ENCODE measurements at places on chromosomes 2 and 18.

DNA sequence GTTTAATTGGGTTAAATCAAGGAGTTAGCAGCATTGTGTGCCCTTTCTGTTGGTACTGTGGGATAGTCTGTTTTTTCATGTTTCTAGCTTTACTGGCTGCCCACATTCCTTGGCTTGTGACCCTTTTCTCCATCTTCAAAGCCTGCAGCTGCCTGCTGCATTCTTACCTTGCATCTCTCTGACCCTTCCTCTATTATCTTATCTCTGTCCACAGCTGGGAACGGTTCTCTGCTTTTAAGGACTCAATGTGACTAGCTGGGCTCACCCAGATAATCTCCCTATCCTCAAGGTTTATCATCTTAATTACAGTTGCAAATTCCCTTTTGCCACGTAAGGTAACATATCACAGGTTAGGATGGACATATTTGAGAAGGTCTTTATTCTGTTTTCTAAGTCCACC is 199.7 kb downstream of the KCNS3 start:
- no peak for DNase-seq

DNA sequence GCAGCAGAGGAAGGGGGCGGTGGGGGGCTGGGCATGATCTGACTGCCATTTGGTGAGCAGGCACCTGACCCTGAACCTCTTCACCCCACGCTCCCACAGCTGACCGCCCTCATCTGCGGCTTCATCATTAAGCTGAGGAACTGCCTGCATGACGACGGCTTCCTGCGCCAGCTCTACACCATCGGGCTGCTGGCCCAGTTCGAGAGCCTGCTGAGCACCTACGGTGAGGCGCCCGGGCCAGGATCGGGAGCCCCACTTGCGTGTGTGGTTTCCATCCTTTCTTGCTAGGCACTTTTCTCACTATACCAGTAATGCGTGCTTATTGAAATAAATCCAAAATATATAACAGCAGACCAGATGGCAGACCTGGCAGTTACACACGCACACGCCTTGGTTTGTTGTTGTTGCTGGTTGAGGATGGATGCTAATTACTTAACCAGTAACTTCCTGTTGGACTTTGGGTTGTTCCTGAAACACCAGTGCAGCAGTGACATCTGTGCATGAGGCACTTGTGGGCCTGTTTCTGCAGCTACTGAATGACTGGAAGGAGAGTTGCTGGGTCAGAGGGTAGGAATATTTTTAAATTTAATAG is 43.7 kb downstream of the COA5 start:
- no peak for DNase-seq

GRCh38 chr2:61398413-61398812 is 72.5 kb downstream of the USP34 start:
- DNase-seq = no peak

- no peak for DNase-seq
These were observed 14.7 kb upstream of the METAP1D start for GRCh38 chr2:171985076-171985475.

GRCh38 chr2:75729861-75730260 is 19.1 kb upstream of the GCFC2 start:
- DNase-seq = no peak

DNA sequence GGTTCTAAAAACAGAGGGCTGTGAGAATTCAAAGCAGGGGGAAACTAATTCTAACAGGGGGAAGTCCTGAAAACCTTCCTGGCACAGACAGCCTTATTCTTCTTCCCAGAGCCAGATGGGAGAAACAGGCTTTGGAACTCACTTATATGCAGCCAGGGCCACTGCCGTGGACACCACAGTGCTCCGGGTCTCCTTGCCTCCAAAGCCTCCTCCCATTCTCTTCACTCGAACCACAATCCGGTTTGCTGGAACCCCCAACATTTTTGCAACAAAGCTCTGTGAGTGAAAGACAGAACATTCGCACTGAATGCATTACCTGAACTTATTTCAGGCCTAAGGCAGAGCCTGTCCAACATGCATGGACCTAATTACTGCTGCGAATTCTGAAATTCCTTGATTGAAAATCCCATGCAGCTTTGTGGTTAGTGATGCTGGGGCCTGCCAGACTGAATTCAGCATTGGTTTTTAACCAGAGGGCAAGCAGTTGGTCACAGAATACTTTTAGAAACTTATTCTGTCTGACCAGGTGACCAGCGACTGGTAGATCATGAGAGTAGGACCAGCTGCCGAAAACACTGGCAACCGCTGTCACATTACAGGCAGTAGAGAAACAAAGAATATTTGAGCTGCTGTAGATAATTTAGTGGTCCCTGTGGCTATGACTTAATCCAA is 48.6 kb downstream of the XDH start:
- no peak for DNase-seq

GRCh38 chr2:118061135-118061955 is 26.9 kb upstream of the INSIG2 start:
- peak; percentile 54 for DNase-seq

DNA sequence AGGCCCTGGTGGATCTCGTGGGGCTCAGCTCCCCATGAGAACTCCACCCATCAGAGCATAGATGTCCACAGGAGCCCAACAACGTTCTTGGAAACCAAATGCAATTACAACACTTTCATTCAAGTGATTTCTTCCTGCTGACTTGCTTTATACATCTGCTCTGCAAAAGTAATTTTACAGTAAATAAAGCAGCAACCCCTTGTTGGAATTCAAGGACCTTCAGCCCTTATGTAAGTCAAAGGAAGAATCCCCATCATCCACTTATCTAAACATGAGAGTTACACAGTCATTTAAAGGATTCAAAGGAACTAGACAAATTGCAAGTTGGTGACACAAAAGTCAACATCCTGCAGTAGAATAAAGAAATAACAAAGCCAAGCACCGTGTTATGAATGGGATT is 17.1 kb upstream of the ANTXR1 start:
- DNase-seq = peak; percentile 86

Data from fibroblast of skin of back (primary cell).